SK-MEL-5 (cell line): ENCODE measurements at places on chromosomes 16 and 17. TPM values are rescaled to one million over a fixed set of nuclear protein-coding genes. Genes with fewer than 3 reads are reported as not detected.
A peak's percentile ranks its signal among the peaks of the same experiment; 100 is the strongest.

DNA sequence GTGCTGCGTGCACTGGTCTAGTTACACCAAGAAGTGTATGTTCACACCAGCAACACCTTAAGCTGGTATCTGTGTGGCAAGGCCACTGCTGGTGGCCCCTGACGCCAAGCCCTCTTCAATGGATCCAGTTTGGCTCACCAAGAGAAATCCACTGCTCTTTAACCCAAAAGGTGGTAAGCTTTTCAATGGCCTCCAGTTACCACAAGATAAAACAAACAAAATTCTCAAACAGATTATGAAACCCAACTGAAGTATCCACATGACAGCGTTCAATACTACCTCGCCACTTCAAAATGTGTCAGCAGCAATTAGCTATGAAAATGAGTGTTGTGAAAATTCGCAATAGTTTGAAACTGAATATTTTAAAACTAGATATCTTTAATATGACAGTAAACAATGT is 96.5 kb upstream of the AKTIP start:
- no peak for DNase-seq

- DNase-seq, result no peak
Observed at GRCh38 chr16:11507991-11508390, 78.7 kb downstream of the LITAF start.

GRCh38 chr17:42754782-42755181 is 6.2 kb upstream of the RAMP2 start:
- no peak for DNase-seq

DNA sequence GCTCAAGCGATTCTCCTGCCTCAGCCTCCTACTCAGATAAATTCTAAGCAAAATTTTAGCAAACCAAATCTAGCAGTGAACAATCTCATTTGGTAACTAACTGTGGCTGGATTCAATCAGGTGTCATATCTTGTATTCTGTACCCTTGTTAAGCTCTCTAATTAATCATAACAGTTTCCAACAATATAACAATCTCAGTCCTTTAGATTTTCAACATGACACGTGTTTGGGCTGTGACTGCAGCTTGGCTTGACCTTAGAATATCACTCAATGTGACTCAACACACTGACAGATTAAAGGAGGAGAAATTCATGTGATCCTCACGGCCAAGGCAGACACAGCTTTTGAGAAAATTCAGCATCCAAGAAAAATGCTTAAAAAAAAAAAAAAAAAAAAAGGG is 133.6 kb downstream of the BANP start:
- peak; percentile 26 for DNase-seq

- no peak for DNase-seq
Observed at GRCh38 chr17:19313066-19313745, 49.3 kb downstream of the B9D1 start.

DNA sequence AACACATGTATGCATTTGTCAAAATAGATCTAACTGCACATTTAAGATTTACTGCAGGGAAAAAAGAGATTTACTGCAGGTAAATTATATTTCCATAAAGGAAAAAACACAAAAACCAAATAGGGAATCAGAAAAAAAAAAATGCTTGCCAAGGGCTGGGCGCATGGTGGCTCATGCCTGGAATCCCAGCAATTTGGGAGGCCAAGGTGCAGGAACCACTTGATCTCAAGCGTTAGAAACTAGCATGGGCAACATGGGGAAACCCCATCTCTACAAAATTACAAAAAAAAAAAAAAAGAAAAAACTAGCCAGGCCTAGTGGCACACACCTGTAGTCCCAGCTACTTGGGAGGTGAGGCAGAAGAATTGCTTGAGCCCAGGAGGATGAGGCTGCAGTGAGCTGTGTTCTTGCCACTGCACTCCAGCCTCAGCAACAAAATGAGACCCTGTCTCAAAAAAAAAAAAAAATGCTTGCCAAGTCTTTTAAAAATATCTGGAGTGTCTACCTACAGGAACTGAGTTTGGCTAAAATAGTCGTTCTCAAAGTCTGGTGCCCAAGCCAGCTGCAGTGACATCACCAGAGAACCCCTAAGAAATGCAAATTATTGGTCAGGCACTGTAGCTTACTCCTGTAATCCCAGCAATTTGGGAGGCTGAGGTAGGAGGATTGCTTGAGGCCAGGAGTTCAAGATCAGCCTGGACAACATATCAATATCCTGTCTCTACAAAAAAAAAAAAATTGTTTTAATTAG is 17.5 kb downstream of the TRIM25 start:
- no peak for DNase-seq

DNA sequence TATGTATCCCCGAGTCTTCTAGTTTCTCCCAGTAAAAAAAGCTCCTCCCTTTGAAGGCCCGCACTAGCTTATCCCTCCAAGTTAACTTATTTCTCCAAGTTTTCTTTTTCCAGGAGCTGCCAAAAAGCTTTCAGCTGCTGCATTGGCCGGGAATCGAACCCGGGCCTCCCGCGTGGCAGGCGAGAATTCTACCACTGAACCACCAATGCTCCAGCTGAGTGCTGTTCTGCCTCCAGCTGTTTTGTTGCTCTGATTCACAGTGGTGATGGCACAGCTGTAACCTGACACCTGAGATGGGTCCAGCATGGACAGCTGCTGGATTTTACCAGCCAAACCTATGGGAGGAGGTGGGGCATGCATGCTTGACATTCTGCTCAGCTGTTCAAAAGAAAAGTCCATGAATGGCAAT is 22.1 kb downstream of the VAC14 start:
- DNase-seq, result peak; percentile 84

DNA sequence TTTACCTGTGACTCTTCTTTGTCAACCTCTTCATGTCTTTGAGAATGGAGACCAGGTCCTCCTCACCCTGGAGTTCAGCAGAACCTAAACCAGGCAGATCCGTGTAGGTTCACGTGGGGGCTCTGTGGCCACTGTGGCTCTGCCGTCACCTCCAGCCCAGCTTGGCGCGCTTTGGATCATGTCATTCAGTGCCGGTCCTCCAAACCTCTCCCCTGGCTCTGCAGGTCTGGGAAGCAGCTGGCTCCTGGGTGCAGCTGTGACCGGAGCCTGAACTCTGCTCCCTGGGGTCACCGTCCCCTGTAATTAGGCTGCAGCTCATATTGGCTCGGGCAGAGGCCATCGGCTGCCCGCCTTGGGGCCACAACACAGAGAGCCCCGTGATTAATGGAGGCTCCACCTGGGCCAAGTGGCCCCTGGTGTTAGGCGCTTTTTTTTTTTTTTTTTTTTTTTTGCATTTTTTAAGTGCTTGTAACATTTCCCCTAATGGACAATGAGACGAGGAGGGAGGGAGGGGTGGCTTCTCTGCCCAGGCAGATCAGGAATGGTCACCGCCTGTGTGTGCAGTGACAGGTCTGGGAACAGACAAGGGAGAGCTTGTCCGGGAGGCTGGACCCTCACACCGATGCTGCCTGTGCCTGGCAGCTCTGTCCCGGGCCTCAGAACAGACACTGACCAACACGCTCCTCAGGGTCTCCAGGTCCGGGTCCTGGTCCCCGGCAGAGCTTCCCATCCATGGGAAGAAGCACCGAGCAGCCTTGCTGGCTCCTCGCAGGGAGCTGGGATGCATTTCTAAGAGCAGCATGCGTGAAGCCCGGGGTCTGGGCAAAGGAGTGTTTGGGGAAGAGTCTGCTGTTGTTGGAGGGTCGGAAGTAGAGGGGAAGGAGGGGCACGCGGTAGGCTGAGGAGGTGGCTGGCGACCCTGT is 247.9 kb downstream of the SEC14L1 start:
- DNase-seq, result no peak

GRCh38 chr17:8680466-8681169 is 50.1 kb upstream of the MYH10 start:
- DNase-seq, result no peak

DNA sequence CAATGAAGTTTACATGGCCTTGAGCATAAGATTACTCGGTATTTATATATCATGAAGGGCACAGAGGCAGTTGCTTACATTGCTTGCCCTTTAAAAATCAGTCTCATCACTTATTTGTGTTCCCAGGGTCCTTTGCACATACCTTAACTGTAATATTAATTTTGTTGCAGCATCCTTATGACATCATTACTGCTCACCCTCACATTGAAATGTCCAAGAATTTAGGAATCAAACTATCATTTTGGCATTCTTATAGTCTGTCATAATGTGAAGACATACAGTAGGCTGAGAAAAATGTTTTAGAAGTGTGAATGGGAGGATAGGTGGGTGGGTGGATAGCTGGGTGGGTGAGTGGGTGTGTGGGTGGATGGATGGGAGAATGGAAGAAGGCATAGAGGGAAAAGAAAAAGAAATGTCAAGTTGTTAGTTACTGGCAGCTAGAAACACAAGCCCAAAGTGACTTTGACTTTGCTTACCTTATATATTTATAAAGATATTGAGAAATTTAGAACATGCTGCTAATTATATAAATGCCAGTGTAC is 17.8 kb downstream of the ADAMTS18 start:
- no peak for DNase-seq

DNA sequence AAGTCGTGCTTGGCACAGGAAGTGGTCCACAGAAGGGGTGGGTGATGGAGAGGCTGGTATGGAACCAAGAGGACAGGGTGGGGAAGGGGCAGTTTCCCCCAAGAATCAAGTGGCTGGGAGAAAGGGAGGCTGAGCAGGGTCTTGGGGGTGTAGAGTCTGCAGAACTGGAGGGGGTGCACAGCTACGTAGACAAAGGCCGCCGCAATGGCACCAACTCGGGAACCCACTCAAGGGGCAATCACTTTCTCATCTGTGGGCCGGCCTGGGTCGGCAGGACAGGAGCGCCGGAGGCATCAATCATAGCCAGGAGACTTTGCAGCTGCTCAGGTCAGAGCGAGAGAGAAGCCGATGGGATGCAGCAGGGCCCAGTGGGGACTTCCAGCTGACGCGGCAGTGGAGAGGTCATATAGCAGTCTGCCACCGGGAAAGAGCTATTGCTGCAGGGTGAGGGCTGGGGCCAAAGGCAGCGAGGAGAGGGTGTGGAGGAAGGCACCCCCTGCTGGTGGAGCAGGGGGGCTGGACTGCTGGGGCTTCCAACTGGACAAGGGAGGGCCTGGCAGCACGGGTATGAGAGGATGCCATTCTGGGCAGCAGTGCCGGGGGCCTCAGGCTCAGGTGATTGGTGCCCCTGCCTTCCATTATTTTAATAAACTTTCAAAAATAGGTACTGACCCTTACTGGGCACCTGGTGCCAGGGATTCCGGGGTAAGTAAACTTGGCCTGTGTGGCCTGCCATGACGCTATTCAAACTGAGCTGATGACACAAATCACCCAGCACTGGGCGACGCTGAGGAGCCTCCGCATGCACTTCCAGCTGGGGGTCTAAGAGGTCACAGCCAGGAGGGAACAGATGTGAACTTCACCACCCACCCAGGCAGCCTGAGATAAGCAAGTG is 52.5 kb upstream of the MTSS2 start:
- DNase-seq, result peak; percentile 62

SLC38A8 gene
- 9.0 and 11.7 TPM in 2 replicates for total RNA-seq

ZNF646 gene
- total RNA-seq, result 9.0 and 9.3 TPM in 2 replicates

DNAH9 gene
- 2.9 and 3.6 TPM in 2 replicates for total RNA-seq

GLP2R gene
- not detected in 2 replicates for total RNA-seq

HIC1 gene
- total RNA-seq, result 0.48 and 0.69 TPM in 2 replicates

KRT23 gene
- not detected in 2 replicates for total RNA-seq
